Right ventricle myocardium inferior (tissue), 1 donor: ENCODE measurements at places on chromosomes 3 and 15.

DNA sequence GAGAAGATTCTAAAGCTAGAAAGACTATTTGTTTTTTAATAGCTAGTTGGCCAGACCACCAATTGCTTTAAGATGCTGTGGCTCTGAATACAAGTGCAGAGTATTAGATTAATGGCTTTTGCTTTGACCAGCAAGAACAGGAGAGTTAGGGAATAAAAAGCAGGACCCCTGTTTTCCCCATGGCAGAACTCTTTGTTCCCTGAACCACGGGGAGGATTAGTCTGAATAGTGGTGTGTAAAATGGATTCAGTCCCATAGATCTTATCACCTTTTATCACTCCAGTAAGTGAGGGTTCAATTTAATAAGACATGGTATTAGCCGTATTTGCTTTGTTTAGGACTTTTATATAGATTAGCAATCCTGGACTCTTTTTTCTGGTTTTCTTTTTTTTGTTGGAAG, 562.6 kb upstream of the DPPA4 start:
- no peak for DNase-seq

DNA sequence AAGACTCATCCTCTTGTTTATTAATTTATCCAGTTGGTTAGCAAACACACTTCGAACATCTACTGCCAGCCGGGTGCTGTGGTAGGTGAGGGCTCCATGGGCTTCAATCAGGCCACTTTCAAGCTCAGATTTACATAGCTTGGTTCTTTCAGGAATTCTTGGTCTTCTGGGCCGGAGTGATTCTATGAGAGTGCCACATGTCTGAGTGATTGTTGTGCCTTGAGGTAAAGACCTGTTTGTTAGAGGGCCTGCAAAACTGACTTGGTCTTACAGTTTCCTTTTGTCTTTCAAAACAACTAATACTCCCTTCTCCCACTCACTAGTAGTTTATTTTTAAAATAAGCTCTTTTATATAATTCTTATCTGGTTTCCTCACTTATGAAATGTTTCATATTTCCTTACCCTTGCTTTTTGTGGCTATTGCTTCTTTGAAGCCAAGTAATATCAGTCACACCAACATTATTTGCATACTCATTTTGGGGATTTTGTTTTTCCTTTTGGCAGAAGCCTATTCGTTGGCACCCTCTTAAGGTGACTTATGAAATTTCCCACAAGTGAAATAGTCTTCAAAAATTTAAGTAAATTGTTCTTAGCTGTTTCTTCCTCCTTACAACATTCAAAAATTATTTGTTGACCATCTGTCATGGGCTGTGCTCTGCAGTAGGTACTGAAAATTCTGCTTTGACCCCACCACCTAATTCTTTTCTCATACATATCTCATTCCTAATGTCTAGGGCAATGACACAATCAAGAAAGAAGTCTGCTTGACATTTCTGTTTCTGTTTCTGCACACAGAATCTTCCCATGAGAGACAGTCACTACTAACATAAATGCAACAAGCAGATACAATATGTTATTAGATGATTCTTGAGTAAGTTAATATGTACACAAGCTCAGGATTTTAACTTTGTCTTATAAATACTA, 120.2 kb downstream of the LRRC28 start:
- DNase-seq, result no peak

DNA sequence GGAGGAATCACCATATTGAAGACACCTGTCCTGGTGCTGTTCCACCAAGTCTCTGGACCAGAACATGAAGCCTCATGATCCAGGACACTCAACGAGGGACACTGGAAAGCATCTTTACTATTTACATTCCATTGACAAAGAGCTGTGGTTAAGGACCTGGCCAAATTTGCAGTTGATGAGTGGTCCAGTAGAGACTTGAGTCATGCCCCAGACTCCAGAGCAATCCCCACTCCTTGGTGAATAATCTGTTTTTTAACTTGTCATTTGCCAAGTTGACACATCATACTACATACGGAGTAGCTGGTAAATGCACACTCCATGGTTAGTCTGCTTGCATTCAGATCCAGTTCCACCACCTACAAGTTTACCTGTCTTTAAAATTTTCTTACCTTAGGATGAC, 1.2 kb upstream of the COL6A6 start:
- no peak for DNase-seq

DNA sequence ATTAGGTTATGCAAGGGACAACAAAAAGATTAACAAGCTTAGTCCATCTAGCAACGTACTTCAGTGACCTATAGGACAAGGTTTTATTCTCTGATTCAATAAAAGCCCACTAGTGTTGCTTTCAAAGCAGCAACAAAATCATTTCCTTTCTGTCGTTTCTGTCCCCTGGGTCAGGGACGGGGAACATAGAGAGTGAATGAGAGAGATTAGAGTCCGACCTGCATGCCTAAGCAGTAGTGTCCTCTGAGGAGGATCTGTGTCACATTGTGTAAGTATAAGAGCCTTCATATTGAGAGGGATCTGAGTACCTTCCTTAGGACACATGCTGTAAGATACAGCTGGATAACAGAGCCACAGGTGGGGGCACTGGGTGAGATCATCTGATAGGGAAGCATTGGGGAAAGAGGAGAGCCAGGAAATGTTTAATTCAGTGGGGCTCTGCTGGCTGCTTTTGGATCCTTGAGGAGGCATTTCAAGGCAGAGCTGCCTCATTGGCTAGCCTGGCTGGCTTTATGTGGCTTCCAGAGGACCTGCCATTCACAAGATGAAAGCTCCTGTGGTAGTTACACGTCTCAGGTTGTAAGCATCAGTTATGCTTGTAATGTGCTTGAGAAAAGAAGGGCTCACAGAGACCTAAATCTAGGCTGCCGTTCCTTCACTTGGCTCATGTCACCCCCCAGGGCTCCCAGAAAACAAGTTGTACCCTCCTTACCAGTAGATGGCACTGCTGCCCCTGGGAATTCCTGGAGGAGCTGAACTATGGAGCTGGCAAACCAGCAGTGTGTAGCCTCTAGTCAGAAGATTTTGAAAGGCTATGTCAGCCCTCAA, 2.7 kb downstream of the TMEM108 start:
- peak; percentile 53 for DNase-seq

GRCh38 chr15:58704155-58704865, 45.2 kb downstream of the ADAM10 start:
- no peak for DNase-seq

DNA sequence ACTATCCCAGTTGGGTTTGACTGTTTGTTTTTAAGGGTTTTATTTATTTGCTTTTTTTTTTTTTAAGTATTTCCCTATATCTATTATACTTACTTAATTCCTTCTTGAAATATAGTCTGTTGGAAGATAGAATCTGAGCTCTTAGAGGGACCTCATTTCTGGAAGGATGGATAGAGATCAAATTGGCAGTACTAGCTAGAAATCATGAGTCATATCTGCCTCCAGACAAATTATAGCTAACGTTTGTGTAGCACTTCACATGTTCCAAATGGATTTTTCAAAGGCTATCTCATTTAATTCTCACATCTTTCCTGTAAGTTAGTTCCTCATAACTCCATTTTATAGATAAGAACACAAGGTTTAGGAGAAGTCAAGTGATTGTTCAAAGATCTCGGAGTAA, 384.7 kb downstream of the ZIC1 start:
- DNase-seq, result no peak

DNA sequence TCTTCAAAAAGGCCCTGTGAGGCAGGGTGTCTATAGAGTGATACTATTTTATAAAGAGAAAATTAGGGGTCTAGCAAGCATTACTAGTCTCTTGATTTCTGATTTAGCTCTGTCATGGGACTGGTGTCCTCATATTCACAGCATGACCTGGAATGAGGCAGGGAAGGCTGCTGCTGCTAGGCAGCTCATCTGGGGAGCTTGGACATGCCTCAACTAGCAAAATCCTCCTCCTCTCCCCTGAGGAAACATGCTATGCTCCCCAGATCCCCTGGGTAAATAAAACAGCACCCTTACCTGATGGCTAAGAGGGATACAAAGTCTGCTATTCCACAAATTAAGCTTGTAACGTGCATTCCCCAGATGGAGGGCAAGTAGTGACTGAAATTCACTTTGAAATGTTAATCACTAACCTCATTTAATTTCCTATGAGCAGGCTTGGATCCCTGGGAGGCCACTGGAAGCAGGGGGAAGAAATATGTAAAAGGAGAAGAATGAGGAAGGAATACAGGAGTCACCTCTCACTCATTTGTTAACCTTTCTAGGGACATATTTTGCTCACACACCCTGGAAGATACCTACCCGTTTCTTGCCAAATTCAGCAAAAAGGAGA, 709.4 kb downstream of the SQOR start:
- DNase-seq, result no peak

DNA sequence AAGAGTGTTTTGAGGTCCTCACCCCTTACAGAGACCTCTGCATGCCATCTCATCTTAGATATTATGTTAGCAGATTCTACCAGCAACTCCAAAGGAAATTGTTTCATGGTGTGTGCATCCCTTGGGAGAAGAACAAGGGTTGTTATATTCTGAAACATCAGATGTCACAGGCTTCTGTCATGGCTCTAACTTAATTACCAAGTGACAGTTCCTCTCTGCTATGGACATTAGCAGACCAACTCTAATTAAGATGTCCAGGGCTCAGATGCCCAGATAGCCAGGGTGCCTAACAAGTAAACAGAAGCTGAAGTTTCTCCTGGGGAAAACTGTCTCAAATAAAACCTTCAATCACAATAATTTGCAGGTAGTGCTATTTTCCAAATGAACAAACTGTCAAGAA, 153.1 kb upstream of the BFSP2 start:
- DNase-seq, result no peak

GRCh38 chr3:178684881-178685590, 148.8 kb downstream of the KCNMB2 start:
- no peak for DNase-seq

DNA sequence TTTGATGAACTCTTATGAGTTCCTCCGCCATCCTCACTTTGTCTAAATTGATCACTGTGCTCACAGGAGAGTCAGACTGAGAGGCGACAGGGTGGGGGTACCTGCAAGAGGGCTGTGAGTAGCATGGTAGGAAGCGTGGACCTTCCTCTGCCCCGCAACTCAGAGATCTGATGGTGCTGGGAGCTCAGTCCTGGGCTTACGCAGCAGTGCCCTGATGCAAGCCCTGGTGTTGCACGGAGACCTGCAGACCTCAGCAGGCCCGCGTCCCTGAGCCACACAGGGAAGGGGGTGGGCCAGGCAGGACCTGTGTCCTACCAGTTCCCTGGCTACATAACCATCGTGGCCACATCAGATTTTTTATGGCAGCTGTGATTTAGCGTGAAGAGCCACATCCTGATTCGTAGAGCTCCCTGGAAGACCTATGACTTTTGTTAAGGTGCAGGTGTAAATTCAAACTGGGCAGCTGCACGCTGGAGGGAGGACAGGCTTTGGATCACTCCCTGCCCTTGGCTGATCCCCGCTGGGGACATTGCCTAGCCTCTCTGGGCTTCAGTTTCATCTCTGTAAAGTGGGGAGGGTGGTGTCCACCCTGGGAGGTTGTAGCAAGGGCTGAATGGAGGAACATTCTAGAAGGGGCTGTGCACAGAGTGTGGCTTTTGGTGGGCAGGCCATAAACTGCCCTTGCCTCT, 176.1 kb downstream of the KLF13 start:
- no peak for DNase-seq

GRCh38 chr15:42549032-42549491, 424 bp downstream of the HAUS2 start:
- no peak for DNase-seq

- DNase-seq, result no peak
These were observed 96.7 kb upstream of the KCNMB2 start for GRCh38 chr3:178439504-178439903.

DNA sequence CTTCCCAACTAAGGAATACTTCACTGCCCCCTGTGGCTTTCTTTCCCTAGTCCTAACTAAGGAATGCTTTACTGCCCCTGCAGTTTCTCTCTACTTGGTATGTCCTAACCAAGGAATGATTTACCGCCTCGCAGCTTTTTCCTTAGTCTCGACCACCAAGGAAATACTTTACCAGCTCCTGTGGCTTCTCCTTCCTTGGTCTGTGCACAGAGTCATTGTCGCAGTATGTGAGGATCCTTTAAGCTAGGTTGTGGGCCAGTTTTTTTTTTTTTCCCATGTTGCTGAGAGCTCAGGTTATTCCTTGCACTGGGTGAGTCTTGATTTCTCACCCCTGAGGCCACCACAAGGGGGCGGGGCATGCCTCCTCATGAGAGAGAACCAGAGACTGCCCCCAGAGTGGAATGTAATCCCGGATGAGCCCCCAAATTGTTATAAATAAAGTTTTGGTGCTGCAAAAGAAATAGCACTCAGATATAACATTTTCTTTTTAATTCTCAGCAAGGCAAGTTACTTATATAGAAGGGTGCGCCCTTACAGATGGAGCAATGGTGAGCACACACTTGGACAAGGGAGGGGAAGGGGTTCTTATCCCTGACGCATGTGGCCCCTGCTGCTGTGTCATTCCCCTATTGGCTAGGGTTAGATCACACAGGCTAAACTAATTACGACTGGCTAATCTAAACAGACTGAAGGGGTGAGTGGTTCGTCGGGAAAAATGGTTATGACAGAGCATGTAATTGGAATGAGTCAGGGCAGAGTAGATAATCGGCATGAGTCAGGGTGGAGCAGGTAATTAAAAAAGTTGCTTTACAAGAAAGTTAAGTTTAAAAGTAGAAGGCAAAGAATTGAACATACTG, 27.0 kb downstream of the NDUFB4 start:
- DNase-seq, result no peak

DNA sequence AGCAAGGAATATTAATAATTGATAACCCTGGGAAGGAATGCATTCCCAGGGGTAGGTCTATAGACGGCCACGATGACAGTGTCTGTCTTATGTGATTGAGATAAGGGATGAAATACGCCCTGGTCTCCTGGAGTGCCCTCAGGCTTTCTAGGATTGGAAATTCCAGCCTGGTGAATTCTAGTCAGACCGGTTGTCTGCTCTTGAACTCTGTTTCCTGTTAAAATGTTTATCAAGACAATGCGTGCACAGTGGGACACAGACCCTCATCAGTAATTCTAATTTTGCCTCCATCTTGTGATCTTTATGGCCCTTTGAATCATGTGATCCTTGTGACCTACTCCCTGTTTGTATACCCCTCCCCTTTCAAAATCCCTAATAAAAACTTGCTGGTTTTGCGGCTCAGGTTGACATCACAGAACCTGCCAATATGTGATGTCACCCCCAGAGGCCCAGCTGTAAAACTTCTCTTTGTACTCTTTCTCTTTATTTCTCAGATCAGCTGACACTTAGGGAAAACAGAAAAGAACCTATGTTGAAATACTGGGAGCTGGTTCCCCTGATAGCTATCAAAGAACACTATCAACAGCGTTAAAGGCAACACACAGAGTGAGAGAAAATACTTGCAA, 183.3 kb downstream of the PDE8A start:
- DNase-seq, result no peak

DNA sequence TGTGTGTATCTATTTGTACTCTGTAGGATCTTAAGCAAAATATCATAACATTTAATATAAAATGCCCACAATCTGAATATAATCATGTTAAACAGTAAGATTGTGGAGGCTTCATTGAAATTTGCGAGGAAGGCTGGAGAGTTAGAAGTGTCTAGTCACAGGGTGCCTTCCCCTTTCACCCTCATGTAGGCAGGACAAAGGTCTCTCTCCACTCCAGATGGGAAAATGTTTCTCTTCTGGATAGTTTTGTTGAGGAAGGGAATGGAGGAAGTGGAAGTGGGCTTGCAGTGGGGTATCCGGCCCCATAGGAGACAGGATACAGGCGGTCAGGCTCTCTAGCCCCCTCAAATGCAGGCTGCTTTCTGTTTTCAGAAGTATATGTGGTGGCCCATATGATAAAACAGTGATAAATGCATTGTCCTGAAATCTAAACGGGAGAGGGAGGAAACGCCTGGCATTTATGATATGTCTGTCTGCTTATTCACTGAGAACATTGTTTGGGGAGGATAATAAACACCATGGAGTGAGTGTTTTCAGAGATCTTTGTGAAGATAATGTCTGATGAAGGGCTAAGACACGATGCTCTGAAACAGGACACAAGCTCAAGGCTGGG, 13.3 kb upstream of the MYZAP start:
- no peak for DNase-seq
